ENCODE measurements at places on chromosomes 16 and 17.

- no peak for DNase-seq
Observed at GRCh38 chr16:47448830-47449575, 11.9 kb downstream of the ITFG1 start.

- DNase-seq: peak; percentile 92
Observed at GRCh38 chr17:20908313-20909267, 134.2 kb downstream of the USP22 start.

DNA sequence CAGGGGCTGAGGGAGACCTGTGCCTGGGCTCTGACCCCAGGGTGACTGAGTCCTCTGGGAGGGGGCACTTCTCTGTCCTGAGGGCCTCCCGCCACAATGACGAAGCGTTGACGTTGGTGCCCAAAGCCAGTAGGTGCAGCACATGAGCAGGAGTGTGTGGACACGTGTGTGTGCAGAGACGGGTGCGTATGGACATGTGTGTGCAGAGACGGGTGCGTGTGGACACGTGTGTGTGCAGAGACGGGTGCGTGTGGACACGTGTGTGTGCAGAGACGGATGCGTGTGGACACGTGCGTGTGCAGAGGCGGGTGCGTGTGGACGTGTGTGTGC lies 726 bp upstream of the CD7 start:
- DNase-seq: no peak

GRCh38 chr16:80968386-80969113 lies 38.1 kb downstream of the CMC2 start:
- no peak for DNase-seq

GRCh38 chr17:43354371-43354770 lies 44.4 kb upstream of the ARL4D start:
- DNase-seq: no peak

DNA sequence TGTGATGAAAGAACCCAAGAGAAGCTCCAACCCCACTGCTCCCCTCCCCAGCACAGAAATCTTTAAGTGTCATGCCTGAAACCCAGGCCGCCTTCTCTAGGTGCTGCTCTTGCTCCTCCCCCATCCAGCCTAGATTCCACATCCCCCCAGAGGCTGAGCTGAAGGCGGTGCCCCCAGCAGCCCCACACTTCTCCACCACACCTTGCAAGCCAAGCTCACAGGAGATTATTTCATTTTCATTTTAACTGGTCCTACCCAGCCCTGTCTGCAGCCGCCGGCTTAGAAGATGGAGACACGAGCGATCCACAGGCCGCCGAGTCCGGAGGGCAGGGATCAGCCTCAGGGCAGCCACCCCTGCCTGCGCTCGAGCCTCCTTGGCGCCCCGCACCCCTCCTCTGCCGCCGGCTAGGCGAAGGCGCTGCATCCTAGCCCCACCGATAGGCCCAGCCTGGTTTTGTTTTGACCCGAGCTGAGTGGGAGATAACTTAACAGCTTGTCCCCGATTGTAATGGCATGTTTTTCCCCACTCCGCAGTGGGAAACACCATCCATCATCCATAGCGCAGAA lies 125.3 kb downstream of the RBFOX3 start:
- no peak for DNase-seq

- no peak for DNase-seq
Observed at GRCh38 chr17:50181591-50182560, 16.1 kb downstream of the SGCA start.

DNA sequence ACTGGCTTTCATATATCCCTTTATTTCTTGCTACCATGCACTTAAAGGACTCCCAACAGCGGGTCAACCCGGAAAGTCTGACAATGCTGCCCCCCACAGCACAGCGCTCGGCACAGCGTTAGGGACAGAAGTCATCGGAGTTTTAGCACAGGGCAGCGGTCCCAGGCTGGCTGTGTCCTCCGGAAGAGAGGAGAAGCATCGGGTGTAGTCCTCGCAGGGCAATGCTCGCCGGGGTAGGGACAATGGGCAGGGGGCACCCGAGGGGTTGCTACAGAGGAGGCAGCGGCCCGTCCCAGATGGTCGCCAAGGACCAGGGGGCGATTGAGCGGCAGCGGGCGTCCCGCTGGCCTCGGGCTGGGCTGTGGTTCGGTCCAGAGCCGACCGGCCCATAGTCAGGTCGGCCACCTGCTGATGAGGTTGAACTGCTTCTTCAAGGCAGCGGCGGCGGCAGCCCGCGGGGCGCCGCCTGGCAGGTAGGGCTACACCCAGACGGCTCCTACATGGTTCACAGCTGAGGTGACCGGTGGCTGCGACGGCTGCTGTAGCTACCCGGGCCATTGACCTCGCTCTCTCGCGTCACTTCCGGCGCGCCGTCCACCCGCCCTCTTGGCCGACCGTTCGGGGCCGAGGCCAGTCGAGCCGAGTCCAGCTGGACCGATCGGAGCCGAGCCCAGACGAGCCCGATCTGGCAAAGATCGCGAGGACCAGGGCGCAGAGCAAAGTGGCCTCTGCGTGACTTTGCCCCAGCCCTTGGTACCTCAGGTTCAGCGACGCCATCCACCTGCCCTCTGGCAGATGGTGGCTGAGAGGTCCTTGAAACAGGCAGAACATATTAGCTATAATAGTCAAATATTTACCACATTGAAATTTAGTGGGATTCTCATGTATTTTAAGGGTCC lies 4.7 kb upstream of the LCMT1 start:
- DNase-seq: peak; percentile 92

DNA sequence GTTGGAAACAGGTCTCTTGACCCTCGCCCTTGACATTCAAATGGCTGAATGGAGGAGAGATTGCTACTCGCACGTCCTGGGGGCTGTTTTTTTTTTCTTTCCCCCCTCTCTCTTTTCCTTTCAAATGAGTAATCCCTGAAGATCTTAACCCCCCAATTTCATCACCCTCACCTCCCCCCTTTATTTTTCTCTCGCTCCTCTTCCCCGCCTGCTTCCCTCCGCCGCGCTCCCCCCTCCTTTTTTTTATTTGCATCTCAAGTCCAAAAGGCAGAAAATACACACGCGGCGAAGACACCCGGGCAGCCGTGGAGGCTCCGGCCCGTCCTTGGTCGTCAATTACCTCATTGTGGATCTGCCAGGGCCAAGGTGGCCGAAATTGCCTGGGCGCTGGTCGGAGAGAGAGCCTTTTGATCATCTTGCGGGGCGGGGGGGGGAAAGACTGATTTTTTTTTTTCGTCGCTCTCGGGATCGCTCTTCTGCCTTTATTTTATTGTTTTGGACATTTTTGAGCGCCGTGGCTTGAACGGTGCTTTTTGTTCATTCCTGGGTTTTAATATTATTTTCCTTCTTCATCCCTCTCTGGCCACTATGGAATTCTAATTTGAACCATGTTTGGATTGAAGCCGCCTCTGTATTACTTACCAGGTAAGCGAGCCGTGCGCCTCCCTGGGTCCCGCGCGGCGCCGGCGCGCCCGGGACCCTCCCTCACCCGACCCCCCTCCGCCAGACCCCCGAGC lies 57.2 kb upstream of the GSE1 start:
- DNase-seq: no peak

- DNase-seq: peak; percentile 63
Observed at GRCh38 chr16:48365601-48366164, 19.5 kb downstream of the SIAH1 start.

Data from hippocampal formation (tissue), 2 donors.